SW480 (cell line): ENCODE measurements at places on chromosomes 3 and 15.

- DNase-seq, result no peak
Observed at GRCh38 chr15:69663441-69663840, 210.8 kb downstream of the RPLP1 start.

GRCh38 chr3:33186524-33187367, 31.9 kb downstream of the SUSD5 start:
- peak; percentile 12 for DNase-seq

DNA sequence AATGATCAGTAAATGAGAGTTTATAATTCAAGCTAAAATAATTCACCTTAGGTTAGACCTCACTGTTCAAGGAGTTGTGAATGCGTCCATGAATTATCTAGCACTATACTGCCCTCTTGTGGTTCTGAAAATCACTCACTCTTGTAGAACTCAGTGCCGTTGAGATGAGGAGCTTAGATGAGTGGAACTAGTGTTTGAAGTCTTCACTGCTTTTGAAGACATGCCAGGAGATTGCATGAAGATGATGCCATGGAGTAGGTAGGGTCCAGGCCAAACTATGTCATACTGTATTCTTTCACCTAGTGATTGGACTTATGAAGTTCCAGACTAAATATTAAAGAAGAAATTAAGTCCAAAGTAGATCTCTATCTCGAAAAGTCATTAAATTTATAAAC, 28.8 kb downstream of the LYSMD4 start:
- peak; percentile 80 for DNase-seq

- DNase-seq, result peak; percentile 88
Observed at GRCh38 chr15:50828610-50829206, 63.2 kb upstream of the SPPL2A start.

- DNase-seq, result no peak
Observed at GRCh38 chr15:89877083-89877425, 16.7 kb downstream of the AP3S2 start.

GRCh38 chr3:120568598-120568997, 27.5 kb upstream of the NDUFB4 start:
- no peak for DNase-seq

DNA sequence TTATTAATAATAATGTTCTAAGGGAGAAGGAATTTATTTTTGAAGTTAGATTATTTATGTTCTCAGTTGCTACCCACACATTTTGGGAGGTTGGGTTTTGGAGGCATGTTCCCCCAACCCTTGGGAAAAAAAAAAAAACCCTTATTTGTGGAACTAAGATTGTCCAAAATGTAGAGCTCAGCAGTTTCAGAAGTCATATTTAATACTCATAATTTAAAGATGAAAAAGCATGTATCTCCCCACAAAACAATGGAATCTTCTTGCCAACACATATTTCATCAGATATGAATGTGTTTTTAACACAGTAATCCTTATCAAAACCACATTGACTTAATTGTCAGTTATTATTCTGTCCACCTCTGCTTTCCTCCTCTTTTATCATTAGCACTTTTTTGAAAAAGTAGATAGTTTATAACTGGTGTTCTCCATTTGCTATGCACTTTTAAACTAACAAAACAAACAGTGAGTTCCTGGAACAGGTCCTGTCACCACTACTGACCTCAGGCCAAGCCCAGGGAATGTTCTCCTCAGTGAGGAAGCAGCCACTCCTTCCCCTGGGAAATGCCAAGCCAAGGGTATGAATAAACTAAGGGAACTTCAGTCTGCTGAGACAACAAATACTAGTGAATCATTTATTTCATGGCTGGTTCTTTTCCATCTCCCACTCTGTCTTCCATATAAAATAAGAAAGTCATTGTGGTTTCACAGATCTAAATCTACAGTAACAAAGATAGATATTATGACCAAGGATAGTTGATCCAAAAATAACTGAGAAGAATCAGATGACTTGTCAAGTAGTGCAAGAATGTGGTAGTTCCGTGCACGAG, 414.4 kb upstream of the ALCAM start:
- DNase-seq, result no peak

- no peak for DNase-seq
Observed at GRCh38 chr15:44153352-44153751, 41.7 kb downstream of the FRMD5 start.

- DNase-seq, result no peak
Observed at GRCh38 chr3:59527493-59527892, 477.7 kb upstream of the CFAP20DC start.

DNA sequence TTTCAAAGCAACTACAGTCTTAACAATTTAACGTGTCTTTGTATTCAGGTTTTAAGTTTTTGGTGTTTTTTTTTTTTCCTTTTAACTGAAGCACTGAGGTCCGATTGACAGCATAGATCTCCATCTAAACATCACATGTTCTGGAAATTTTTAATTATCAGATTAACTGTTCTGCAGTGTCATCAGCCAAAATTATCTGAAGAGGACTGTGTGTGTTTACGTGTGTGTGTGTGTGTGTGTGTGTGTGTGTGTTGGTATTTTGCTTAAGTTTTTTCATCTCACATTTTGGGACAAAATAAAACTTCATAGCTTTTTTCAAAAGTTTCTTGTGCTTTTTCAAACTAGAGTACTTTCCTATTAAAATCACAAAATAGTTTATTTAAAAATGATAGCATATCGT, 1.8 kb downstream of the PIK3CA start:
- no peak for DNase-seq

GRCh38 chr3:192570315-192570714, 157.0 kb downstream of the FGF12 start:
- no peak for DNase-seq

- no peak for DNase-seq
Observed at GRCh38 chr3:5006755-5007202, 27.5 kb downstream of the BHLHE40 start.

DNA sequence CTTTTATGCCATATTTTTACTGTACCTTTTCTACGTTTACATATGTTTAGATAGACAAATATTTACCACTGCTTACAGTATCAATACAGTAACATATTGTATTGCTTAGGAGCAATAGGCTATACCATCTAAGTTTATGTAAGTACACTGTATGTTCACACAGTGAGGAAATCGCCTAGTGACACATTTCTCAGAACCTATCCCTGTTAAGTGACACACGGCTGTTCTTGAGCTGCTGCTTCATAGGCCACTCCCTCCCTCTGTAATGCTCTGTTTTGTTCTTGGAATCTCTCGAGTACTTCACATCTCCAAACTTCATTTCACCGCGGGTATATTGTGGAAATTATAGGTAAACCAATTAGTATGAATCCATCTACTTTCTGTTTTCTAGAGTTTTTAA, 13.4 kb upstream of the SELENOT start:
- DNase-seq, result no peak

- no peak for DNase-seq
Observed at GRCh38 chr3:128610451-128611070, 40.1 kb downstream of the RPN1 start.

- no peak for DNase-seq
Observed at GRCh38 chr15:29589416-29589815, 232.9 kb downstream of the TJP1 start.

- no peak for DNase-seq
Observed at GRCh38 chr15:56074481-56075265, 81.3 kb upstream of the NEDD4 start.

DNA sequence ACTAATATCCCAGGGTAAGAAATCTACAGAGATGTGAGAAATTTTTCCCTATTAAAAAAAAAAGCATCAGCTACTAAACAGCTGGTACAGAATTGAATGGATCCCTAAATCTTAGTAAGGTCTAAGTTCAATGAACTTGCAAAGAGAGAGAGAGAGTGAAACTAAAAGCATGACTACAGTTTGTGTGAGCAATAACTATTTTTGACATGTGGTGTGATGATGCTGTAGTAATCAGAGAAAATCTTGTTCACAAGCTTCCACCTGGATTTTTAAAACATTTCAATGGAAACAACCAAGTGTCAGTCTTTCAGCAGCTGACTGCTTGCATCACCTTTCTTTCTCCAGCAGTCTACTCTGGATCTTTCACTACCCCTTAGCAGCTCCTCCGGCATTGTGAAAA, 45.2 kb upstream of the ABI3BP start:
- DNase-seq, result no peak

- no peak for DNase-seq
Observed at GRCh38 chr15:60392601-60392985, 5.2 kb downstream of the ANXA2 start.
